ENCODE measurements at places on chromosomes 13 and 19.

GRCh38 chr19:11507370-11508078 is 1.9 kb upstream of the ZNF653 start:
- no peak for DNase-seq

GRCh38 chr13:28237944-28238343 is 99.6 kb downstream of the PAN3 start:
- DNase-seq = no peak

- no peak for DNase-seq
These were observed 60.5 kb upstream of the MEDAG start for GRCh38 chr13:30845297-30846214.

- no peak for DNase-seq
These were observed 176.6 kb downstream of the KLF5 start for GRCh38 chr13:73235385-73235784.

- no peak for DNase-seq
These were observed at the start of gene ZFP36 for GRCh38 chr19:39406656-39407409. ZFP36 (plus strand) TSS chr19:39406847; CDS start chr19:39406905, 58 bp downstream.

DNA sequence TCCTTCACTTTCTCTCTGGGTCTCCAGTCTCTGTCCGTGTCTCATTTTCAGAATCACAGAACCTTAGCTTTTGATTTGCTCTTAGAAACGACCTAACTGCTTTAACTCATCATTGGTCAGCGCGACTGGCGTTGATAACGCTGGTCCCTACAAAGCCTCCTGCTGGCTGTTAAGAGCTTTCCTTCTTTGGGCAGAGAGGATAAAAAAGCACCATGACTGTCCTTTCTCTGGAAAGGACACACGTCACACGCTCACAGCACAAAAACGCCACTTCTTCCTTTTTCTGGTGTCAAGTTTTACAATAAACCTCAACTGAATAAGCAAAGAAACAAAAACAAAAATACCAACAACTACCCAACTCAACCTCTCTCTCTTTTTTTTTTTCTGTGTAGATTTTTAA is 1.7 kb upstream of the KLK12 start:
- DNase-seq = no peak

GRCh38 chr13:73633817-73634460 is 500.3 kb downstream of the KLF12 start:
- no peak for DNase-seq

DNA sequence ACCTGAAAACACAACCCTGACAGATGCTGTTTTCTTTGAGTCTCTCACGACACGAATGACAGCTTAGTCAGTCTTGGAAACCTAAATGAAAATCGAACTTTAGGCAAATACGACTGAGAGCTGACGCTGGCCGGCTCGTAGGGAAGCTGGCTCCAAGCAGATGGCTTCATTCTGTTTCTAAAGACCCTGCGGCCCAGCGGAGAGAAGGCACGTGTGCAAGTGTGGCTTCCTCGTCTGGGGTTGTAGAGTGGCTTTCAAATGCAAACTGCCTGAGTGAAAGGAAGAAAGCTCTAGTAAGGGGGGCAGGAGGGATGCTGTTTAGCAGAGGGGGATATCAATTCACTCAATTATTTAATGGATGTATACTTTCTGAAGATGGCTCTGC is 26.1 kb upstream of the TIMM44 start:
- no peak for DNase-seq

GRCh38 chr13:35566340-35566739 is 89.9 kb upstream of the MAB21L1 start:
- no peak for DNase-seq

GRCh38 chr13:34942732-34943435 is 814 bp downstream of the NBEA start:
- no peak for DNase-seq

DNA sequence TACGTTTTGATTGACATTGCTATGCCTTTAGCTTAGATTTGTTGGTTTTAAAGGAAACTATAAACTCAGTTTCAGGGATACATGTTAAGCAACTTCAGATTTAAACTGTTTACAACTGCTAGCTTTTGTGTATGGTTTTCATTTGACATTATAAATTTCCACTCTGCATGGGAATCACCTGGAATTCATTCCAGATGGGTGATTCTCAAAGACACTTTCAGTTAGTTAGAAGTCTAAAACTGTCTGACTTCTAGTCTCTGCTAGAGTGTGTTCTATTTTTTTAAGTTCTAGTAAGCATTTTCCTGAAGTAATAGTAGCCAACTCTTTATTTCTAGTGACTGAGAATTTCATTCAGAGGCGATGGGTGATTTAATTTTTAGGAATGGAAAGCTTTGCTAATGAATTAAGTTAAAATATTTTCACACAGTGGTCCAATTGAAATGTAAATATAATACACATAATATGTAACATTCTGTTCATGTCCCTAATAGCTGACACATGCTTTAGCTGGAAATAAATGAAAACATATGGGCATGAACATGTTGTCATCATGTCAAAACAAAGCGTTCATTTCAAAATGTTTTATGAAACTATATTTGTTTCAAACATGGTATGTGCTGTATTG is 58.3 kb upstream of the CSNK1A1L start:
- DNase-seq = no peak

GRCh38 chr13:24982333-24982999 is 113.5 kb upstream of the PABPC3 start:
- no peak for DNase-seq

GRCh38 chr13:94198681-94199080 is 280.8 kb downstream of the DCT start:
- no peak for DNase-seq

DNA sequence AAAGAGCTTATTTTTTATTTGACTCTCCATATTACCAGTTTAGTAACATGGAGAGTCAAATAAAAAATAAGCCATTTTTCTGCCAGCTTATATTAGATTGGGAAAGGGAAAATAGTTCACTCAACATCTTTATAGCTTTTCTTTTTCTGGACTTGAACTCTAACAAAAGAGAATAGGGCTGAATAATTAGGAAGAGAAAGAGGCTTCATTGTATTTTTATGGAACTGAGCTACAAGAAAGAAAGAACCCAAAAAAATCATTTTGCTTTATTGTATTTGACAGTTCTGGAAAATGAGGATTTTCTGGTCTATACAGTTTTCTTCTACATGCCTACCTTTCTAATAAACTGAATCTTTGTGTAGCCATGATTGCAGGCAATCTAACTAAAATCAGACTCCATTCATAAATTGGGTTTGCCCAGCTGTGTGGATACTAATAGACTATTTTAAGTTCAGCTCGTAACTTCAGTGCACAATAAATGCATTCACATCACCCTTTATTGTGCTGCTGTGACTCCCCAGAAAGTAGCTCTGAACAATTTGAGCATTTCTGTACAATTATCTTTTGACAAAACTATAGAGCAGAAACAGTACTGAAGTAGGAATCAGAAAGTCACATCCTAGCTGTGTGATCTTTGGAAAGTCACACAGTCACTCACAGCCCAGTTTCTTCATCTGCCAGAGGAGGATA is 115.3 kb downstream of the STOML3 start:
- no peak for DNase-seq

GRCh38 chr19:1446713-1447481 is 3.0 kb upstream of the APC2 start:
- DNase-seq = no peak

GRCh38 chr19:30046522-30046921 is 104.5 kb downstream of the URI1 start:
- no peak for DNase-seq
